Globus pallidus (tissue), 1 donor: ENCODE measurements at places on chromosomes 13 and 19.

GRCh38 chr13:102584434-102584833 is 12.4 kb upstream of the TPP2 start:
- peak; percentile 35 for DNase-seq

- DNase-seq: no peak
These were observed 175.1 kb downstream of the ITGBL1 start for GRCh38 chr13:101627556-101627943.

GRCh38 chr19:17673937-17674799 is 14.0 kb downstream of the UNC13A start:
- no peak for DNase-seq

DNA sequence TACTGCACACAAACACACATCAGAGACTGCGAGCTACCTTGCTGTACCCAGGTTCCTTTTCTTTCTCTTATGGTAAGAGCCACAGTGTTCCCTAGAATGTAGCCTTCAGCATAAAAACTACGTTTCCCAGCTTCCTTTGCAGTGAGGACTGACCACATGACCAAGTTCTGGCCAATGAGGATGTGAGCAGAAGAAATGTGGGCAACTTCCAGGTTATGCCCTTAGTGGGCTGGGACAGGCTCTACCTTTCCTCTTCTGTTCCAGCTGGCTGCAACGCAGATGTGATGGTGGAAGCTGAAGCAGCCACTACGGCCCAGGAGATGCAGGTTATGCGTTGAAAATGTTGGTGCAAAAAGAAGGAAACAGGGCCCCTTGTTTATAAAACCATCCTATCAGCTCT is 27.5 kb downstream of the VRK3 start:
- no peak for DNase-seq

DNA sequence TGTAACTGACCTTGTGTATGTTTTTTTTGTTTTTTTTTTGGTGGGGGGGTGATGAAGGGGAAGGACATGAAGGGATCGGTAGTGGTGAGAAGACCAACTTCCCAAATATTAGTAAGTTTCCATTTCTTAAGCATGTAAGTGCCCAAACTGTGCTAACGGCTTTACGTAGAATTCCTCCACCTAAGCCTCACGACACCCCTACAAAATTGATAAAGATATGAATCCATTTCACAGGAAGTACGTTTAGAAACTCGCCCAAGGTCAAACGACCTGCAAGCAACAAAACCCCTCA is 649 bp downstream of the UQCRFS1 start:
- no peak for DNase-seq

- DNase-seq: no peak
These were observed 119.6 kb downstream of the PRR20E start for GRCh38 chr13:57286511-57287098.

- DNase-seq: no peak
These were observed 26.1 kb downstream of the DEDD2 start for GRCh38 chr19:42191330-42191729.

DNA sequence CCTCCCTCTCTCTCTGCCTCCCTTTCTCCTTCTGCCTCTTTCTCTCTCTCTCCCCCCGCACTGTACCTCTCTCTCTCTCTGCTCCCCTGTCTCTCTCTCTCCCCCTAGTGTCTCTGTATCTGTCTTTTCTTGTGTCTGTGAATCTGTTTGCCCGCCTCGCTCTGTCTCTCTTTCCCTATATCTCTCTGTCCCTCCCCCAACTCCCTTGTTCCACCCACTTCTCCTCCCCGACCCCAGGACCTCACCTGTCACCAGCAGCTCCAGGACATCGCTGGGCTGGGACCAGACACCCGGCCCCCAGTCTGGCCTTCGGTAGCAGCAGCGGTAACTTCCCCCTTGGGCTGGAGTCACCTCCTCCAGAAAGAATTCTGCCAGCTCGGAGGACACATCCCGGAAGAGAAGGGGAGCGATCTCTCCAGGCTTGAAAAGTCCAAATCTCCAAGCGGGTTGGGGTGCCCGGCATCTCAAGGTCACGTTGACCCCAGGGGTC is 3.9 kb downstream of the OSCAR start:
- DNase-seq: no peak

- DNase-seq: no peak
These were observed 338.8 kb upstream of the DACH1 start for GRCh38 chr13:72205773-72206172.

DNA sequence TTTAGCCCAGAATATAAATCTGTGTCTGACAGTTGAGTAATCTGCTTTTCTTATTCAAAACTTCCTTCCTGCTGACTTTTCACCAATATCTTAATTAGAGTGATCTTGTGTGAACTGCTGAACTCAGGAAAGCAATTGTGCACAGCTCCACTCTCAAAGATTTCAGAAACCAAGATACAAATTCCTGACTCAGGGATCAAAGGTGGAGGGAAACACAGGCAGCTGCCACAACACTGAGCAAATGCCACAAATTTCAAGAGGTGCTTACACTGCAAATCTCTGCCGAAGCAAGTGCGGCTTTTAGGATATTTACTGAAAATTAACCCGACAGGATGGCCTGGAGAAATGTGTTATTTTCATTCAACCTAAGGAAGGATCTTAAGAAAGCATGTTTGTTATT is 111.4 kb downstream of the STOML3 start:
- DNase-seq: no peak

DNA sequence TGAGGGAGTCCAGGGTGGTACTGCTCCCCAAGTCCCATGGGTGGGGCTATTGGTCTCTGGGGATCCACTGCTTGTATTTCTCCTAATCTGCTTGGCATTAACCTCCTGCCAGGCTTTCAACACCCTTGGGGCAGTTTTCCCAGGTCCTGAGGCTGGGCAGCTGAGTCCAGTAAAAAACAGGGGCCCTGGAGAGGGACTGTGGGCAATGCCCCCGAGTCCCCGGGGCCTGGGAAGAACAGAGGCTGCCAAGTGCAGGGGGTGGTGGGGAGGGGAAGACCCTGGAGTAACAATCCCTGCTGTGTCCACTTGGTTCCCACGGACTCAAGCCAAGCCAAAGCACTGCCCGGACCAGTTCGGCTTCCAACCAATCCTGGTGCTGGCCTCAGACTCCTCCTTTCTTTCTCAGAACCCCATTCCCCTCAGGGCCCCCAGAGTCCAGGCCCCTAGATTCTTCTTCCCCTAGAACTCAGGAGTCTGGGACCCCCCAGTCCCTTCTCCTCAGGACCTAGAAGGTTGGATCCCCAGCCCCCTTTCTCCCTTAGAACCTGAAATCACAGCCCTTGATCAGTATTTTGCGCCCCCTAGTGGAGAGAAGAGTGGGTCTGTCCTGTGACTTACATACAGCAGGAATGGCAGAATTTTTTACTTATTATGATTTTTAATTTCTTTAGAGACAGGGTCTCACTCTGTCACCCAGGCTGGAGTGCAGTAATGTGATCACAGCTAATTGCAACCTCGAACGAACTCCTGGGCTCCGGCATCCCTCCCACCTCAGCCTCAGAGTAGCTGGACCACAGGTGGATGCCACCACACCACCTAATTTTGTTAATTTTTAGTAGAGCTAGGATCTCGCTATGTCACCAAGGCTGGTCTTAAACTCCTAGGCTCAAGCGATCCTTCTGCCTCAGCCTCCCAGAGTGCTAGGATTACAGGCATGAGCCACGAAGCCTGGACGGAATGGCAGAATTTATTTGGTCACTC is 3.7 kb upstream of the CLPTM1 start:
- peak; percentile 82 for DNase-seq

GRCh38 chr19:43780706-43781525 is at the start of gene KCNN4:
Gene KCNN4, minus strand, starts transcription at chr19:43780973. Its CDS starts 112 bp downstream, at chr19:43780861.
- no peak for DNase-seq

GRCh38 chr13:59643906-59644626 is 519.7 kb downstream of the DIAPH3 start:
- no peak for DNase-seq

GRCh38 chr19:12379732-12380443 is 14.4 kb upstream of the ZNF442 start:
- no peak for DNase-seq

GRCh38 chr13:88223958-88224357 is 552.8 kb downstream of the SLITRK5 start:
- DNase-seq: no peak

GRCh38 chr19:39086386-39086785 is 2.2 kb downstream of the ACP7 start:
- no peak for DNase-seq

GRCh38 chr13:24063281-24063877 is 97.1 kb upstream of the SPATA13 start:
- DNase-seq: no peak

- no peak for DNase-seq
These were observed 65.2 kb downstream of the TEX26 start for GRCh38 chr13:30997697-30998096.

- DNase-seq: peak; percentile 75
These were observed 2.9 kb upstream of the LTBP4 start for GRCh38 chr19:40598121-40598917.

GRCh38 chr13:99894840-99895443 is 76.6 kb downstream of the ZIC5 start:
- DNase-seq: no peak

GRCh38 chr19:38362076-38362945 is 12.1 kb upstream of the PSMD8 start:
- DNase-seq: no peak

DNA sequence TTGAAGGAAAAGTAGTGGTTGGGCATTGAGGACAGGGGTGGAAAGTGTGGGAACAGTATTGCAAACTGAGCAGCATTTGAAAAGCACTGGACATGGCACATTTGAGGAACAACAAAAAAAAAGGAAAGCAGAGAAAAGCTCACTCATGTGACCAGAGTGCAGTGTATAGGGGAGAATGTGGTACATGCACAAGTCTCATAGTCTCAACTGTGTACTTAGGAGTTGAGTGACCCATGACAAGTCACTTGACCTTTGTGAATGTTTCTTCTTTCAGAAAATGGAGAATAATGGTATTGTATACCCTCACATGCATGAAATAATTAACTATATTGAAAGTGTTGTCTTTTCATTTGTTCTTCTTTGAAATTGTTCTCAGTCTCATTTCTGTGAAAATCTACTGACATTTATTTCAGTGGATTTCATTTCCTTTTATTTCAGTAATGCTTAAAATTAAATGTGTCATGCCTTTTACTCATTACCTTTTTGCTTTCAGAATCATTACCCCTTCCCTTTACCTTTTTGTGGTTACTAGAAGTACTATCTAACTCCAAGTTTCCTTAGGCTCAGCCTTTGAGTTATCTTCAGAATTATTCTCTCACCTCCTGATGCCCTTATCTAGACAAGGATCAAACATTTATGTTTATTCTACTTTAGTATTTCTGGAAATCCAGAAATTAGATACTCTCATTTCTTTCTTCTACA is 79.1 kb upstream of the MLNR start:
- DNase-seq: no peak

- no peak for DNase-seq
These were observed 26.7 kb upstream of the NPAS1 start for GRCh38 chr19:46992699-46993535.

GRCh38 chr13:78638216-78638615 is 20.7 kb downstream of the OBI1 start:
- no peak for DNase-seq

DNA sequence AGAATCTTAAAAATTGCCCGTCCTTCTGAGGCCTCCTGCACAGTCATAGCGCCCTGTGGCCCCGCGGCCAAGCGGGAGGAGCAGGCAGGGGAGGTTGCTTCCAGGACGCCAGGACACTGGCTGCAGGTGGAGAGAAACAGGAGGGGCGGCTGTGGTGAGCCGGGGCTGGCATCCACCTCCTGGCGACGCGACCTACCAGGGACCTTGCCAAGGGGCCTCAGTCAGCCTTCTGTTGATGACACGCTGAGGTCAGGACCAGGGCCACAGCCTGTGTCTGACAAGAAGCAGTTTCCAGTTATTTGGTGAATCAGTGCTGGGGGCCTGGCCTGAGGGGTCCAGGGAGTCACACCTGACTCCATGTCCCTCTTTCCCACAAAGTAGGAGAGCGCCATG is 13.3 kb upstream of the MKNK2 start:
- DNase-seq: no peak

GRCh38 chr13:32624441-32624840 is 38.2 kb downstream of the PDS5B start:
- DNase-seq: no peak

DNA sequence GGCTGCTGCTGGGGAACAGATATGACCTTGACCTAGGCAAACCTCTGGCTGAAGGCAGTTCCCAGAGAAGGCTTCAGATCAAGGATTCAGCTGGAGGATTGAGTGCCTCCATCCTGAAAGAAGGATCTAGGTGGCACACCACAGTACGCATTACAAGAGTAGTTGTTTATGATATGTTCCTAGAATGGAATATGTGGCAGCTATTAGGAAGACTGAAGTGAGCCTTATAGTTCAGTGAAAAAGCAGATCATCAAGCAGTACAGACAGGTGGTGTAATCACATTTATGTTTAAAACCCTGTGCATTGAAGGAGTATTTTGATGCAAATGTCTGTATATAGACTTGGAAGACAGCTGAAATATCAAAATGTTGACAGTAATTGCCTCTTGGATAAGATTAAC is 116.0 kb downstream of the ZAR1L start:
- no peak for DNase-seq

GRCh38 chr19:17718550-17718946 is 732 bp upstream of the MAP1S start:
- DNase-seq: no peak
